ENCODE measurements at places on chromosomes 6 and 20.

- no peak for DNase-seq
Measured at GRCh38 chr6:28742668-28743270, 181.0 kb downstream of the TRIM27 start.

GRCh38 chr6:109008537-109009235 lies 86.0 kb downstream of the SESN1 start:
- DNase-seq: no peak

GRCh38 chr20:14142964-14143627 lies 147.8 kb downstream of the MACROD2 start:
- DNase-seq: no peak

- no peak for DNase-seq
Measured at GRCh38 chr6:33746036-33746600, 587 bp downstream of the IP6K3 start.

- no peak for DNase-seq
Measured at GRCh38 chr6:37321516-37322415, 32.0 kb upstream of the RNF8 start.

- DNase-seq: no peak
Measured at GRCh38 chr6:138882369-138883017, 86.6 kb downstream of the ECT2L start.

GRCh38 chr6:33445119-33445603 lies 9.2 kb upstream of the ZBTB9 start:
- no peak for DNase-seq

Data from T-helper 2 cell (primary cell).